Kidney tubule cell (primary cell): ENCODE measurements at places on chromosomes 7 and 10.
A peak's percentile ranks its signal among the peaks of the same experiment; 100 is the strongest.

- no peak for DNase-seq
Observed at GRCh38 chr7:123681561-123681960, 25.9 kb downstream of the LMOD2 start.

GRCh38 chr10:103566536-103566935 is 73.0 kb downstream of the NEURL1 start:
- DNase-seq: no peak

DNA sequence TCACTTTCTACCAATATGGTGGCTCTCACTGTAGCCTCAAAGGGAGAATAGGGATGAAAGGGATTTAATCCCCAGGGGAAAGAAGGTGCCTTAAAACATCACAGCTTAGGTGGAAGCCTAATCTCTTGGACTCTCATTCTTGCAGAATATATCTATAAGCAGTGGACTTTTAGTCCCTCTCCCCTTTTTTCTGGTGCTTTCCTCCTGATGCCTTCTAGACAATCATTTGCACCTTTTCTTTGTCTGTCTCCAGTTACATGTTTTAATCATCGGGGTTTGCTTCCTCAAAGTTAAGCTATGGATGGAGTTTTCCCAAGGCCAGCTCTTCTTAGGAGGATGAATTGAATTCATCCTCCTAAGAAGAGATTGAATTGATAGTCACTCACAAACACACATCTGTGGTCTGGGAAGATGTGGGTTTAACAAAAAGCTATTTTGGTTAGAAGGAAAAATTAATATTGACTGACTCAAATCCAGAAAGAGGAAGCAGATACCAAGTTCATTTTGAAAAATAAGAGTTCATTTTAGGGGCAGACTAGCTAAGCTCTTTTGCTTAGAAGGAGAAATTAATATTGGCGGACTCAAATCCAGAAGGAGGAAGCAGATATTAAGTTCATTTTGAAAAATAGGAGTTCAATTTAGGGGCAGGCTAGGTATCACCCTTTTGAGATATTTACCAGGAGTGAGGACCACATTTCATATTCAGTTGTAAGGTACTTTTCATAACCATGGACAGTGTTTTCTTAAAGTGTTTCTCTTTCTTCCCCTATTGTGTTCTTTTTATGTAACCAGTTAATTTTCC is 35.2 kb upstream of the PLEKHS1 start:
- DNase-seq: no peak

GRCh38 chr10:126104767-126105166 is 208.4 kb downstream of the FANK1 start:
- no peak for DNase-seq

- DNase-seq: no peak
Observed at GRCh38 chr7:12737836-12738235, 50.4 kb downstream of the ARL4A start.

DNA sequence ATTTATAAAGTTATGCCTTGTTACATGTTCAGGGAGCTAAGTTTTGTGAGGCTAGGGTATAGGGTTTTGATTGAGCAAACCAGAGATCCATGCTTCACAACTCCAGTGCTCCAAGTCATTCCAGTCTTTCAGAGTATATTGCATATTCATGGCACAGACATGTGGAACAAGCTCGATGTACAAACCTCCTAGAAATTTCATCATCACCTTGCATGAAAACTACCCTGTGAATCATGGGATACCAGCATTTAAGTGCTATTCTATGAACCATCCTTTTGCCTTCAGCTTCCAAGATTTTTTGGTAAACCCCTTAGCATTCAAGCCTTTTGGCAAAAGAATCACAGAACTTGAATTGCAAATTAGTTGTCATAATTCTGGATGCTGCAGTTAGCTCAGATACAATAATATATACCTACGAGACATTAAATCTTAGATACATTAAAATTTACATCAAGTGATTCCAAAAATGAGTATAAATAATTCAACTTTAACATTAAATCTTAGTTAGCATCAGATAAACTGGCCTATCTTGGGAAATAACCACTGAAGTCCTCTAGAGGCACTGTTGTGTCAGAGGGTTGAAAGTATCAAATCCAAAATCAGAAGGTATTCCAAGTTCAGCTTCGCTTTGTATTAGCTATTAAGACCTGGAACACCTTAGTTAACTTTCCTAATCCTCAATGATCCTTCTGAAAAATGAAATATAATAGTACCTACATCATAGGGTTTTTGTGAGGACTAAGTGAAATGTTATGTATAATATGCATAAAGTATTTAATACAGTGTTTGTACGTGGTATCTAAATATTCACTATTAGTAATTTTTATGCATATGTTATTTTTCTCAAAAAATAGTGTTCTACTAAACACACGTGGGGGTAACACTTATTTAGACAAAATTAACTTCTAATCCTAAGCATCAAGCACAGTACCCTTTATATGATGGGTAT is 55.5 kb upstream of the CABCOCO1 start:
- DNase-seq: peak; percentile 22

- peak; percentile 47 for DNase-seq
Observed at GRCh38 chr10:79444199-79445119, 965 bp downstream of the ZCCHC24 start.
